ENCODE measurements at places on chromosomes 3 and 15. TPM values are rescaled to one million over a fixed set of nuclear protein-coding genes. Genes with fewer than 3 reads are reported as not detected.

Gene SLC15A2
- total RNA-seq, result 3.4 TPM

Gene GOLGA6B
- total RNA-seq, result not detected

Gene CRABP1
- total RNA-seq, result not detected

GRCh38 chr3:128348805-128349531 lies 117.7 kb downstream of the DNAJB8 start:
- DNase-seq, result no peak

- DNase-seq, result no peak
These were observed 57.7 kb upstream of the RASGRP1 start for GRCh38 chr15:38622304-38622703.

GRCh38 chr15:28030801-28031200 lies 68.3 kb downstream of the OCA2 start:
- no peak for DNase-seq

Gene NDN
- total RNA-seq, result 33.2 TPM

Gene CCDC39
- not detected for total RNA-seq

Gene SLTM
- total RNA-seq, result 49.4 TPM

GRCh38 chr3:196268284-196269163 lies 19.0 kb downstream of the PCYT1A start:
- DNase-seq, result no peak

DNA sequence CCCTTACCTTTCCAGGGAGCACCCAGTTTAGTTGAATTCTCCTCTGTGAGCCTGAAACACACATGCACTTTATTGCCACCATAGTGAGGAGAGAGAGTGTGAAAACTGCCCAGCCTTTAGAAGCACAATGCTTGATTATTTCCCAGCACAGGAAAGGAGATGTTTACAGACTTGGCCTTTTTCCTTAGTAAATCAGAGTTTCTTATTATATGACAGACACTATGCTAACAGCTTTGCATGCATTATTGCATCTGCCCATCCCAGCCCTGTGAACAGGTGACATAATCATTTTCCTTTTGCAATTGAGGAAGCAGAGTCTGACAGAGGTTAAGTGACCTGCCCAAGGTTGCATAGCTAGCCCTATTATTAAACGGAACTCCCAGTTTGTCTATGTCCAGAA lies 36.5 kb downstream of the CAPN3 start:
- DNase-seq, result no peak

DNA sequence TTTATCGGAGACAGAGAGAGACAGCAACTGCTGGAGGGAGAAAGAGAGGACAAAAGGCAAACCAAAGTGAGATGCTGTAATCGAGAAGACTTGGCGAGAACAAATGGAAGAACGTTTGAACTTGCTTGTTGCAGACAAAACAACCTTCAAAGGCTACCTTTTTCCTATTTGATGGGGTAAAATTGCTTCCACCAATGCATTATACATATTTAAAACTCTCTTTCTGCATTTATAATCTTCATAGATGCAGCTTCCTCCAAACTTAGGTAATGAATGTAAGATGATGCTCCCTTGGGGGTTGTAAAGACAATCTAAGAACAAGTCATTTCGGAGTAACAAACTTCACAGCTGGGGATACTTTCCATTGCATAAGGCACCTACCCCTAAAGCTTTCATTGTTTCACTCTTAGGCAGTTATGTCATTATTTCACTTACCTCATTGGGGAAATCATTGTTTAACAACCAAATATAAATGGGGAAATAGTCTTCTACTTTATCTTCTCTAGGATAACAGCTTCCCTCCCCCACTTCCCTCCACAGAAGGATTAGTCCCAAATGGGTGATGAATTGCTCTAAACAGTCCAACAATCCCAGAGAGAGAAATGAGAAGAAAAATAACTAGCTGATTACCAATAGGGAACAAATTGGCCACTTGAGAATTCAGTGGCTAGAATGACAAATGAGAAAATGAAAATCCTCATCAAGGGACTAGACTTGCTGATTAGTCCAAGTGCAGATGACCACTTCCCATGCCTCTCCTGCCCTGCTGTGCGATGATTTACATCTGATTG lies 269.8 kb upstream of the ADAMTS9 start:
- DNase-seq, result no peak

Gene KBTBD8
- total RNA-seq, result 9.1 TPM

Gene NR2E3
- not detected for total RNA-seq

DNA sequence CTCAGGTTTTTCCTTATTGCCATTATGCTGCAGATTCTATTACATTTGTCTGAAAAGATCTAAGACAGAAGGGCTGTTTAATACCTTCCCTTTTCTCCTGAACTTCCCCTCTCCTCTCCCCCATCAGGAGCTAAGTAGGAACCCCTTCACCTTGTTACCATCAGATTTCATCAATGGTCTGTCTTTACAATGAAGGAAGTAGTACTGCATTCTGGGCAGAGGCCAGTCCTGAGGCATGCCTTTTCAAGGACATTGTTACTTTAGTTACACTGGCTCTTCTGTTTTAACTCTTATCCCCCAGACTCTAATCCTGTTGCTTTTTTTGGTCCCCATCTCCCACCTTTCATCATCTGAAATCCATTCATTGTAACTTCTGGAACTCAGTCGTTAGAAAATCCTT lies 8.1 kb downstream of the CTNNB1 start:
- DNase-seq, result no peak

- peak; percentile 21 for DNase-seq
These were observed 55.5 kb downstream of the BSN start for GRCh38 chr3:49609815-49610214.

DNA sequence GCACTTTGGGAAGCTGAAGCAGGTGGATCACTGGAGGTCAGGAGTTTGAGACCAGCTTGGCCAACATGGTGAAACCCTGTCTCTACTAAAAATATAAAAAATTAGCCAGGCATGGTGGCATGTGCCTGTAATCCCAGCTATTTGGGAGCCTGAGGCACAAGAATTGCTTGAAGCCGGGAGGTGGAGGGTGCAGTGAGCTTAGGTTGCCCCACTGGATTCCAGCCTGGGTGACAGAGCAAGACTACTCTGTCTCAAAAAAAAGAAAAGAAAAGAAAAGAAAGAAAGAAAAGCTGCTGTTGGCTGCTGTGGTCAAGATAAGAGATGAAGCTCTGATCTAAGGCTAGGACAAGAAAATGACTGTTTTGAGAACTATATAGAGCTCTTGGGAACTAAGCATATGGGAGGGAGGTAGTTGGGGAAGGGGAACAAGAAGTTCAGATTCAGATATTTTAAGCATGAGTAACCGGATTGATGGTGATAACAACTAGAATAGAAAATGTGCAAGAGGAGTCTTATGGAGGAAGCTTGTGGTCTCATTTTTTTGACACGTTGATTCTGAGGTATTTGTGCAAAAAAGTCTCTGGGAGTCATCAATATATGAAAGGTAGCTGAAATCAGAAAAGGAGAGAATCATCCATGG lies 25.7 kb downstream of the DNAH12 start:
- DNase-seq, result no peak

Gene FGF7
- 24.9 TPM for total RNA-seq

Gene PLA1A
- 3.5 TPM for total RNA-seq

DNA sequence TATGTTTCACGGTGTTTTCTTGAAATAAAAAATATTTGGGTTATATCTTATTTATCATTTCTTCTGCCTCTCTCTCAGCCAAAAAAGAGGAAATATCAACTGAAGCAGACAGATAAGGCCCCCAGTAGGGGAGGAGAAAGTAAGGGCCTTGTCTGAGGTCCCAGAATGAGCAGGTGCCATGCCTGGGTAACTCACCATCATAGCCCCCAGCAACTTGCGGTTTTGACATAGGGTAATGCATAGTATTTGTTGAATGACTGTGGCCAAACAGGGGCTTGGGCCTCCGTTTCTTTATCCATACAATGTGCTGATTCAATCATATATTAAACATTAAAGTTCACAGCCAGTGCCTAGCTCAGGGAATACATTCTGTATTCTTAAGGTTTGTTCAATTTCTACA lies 119.6 kb downstream of the ABI3BP start:
- DNase-seq, result no peak

DNA sequence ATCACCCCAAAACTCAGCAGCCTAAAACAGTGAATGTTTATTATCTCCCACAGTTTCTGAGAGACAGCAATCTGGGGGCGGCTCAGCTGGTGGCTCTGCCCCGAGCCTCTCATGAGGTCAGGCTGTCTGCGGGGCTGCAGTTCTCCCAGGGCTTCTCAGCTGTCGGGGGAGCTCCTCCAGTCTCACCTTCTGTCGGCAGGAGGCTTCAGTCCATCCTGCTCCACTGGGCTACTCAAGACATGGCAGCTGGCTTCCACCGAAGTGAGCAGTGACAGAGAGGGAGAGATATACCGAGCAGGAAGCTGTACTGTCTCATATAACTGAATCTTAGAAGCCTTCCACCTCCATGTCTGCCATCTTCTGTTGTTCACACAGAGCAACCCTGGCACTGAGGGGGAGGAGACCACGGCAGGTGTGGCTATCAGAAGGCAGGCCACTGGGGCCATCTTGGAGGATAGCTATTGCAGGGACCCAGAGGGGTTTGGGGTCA lies 72.8 kb upstream of the ITGA11 start:
- no peak for DNase-seq

- no peak for DNase-seq
These were observed 11.5 kb downstream of the CLRN1 start for GRCh38 chr3:150960708-150961684.

Gene BRPF1
- 9.3 TPM for total RNA-seq

GRCh38 chr3:88150371-88150770 lies 612 bp downstream of the C3orf38 start:
- DNase-seq, result no peak

DNA sequence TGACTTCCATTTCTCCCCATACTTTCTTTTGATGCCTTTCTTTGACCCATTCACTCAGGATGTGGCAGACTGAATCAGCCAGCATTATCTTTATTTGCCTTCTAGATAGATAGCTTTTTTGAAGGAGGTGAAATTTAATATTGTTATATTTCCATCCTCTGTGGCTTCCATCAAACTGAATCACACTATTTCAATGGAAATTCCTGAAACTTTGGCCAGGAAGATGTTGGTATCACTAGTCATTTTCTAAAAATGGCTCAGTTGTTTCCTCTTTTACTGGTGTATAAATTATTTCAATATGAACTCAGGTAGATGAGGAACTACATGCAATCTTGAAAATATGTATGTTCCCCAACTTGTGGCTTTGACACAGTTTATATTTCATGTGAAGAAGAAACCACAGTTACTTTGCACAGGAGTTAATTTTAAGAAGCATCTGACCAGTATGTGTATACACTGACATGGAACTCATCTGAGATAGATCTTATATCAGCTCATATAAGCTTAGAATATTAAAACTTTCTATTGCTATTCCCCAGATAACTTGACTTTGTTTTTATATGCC lies 248.3 kb downstream of the CGGBP1 start:
- DNase-seq, result no peak

DNA sequence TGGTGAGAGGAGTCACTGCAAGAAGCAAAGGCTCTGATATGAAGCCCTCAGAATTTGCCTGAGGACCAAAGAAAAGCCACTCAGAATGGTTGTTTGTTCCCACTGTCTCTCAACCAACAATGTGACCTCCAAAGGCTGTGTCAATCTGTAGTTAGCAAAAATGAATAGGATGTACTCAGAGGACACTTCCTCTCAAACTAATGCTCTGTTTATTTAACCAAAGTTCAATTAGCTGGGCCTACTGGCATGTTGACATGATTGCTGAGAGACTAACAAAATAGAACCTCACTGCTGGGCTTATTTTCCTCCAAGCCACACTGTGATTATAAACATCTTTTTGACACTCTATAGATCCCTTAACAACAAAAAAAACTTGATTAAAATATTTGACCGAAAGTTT lies 522.5 kb downstream of the OCA2 start:
- DNase-seq, result no peak

- DNase-seq, result no peak
These were observed 37.9 kb downstream of the LMLN start for GRCh38 chr3:197997936-197998335.

Gene HMCES
- 42.3 TPM for total RNA-seq

- DNase-seq, result no peak
These were observed 236.4 kb downstream of the UACA start for GRCh38 chr15:70526974-70527325.

GRCh38 chr3:172073262-172073915 lies 34.0 kb downstream of the FNDC3B start:
- DNase-seq, result no peak

- DNase-seq, result no peak
These were observed 70.1 kb downstream of the LMLN start for GRCh38 chr3:198030125-198030524.

DNA sequence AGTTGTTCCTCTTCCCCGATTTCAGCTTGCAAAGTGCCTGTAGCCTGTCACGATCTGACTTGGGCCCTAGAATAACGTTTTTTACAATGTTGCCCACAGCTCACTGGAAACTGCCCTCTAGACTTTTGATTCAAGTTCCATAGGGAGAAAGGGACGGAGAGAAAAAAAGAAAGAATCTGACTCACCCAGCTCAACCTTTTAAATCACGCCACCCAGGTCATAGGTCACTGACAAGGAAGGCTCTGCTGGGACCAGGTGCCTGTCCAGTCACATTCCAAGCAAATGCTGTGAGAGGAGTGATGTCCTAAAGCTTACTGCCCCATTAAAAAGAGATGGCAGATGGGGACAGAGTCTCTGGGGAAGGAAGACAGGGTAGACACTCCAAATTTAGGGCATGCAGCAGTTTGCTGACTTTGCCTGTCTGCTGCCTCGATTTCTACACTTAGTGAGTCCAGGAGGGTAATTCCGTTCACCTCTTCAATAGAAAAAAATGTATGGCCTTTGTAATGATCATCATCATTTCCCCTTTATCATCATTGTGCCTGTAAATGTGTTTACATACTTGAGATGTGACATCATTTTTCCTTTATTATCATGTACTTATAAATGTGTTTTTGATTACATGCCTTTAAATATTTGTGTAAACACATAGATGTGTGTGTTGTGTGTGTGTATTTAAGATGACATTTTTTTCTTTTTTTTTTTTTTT lies 8.4 kb upstream of the MYO1E start:
- no peak for DNase-seq

Gene CCR4
- total RNA-seq, result 0.11 TPM

DNA sequence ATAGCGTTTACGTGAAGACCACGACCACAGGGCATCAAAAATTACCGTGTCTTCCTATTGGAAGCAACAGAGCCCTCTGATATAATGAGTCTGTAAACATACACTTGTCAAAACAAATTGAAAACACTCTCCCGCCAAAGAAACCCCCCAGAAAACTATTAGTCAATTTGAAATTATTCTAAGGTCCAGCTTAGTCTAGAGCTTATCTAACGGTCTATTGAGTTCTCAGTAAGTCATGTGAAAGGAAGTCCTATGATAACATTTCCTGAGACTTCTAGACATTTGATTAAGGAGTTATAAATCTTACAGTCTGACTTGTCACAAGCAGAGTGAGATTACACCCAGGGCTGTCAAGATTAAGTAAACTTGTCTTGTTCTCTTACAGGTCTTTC lies 356.3 kb downstream of the FOXP1 start:
- DNase-seq, result no peak

Gene CCR9
- total RNA-seq, result not detected
